NCI-H2081 treated with DMSO at 0.1 percent for 48 hours (cell line): ENCODE measurements at places on chromosomes 16 and 17.

DNA sequence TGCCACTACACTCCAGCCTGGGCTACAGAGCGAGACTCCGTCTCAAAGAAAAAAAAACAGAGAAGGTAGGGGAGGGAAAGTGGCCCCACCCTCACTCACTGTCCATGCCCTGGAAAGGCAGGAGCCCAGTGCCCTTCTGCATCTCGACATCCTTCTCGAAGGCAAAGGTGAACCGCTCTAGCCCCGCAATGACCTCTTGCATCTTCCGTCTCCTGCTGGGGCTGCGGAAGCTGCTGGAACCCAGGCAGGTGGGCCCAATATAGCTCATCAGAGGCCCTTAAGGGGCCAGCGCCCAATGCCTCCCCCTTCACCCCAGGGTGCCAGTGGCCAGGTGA, at the start of gene CPSF4L:
TSS of gene CPSF4L (minus strand) at position 264 of the 335 bp plus-strand sequence. CDS start at position 202, 62 bp downstream.
- no peak for DNase-seq

DNA sequence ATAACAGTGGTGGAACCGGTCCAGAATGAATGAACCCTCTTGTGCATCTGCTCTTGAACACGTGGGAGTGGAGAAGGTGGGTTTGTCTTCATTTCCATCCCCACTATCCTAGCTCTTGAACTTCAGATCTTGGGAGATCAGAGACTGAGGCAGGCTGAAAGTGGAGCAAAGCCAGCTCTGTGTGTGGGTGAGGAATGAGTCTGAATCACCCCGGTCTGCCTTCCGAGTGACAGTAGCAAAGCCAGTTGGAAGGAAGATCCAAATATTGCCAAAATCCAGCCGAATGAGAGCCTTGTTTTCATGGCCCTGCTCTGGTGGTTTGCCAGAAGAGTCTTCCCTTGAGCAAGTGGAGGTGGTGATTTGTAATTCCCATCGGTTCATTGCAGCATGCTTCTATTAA, 29.0 kb upstream of the ASIC2 start:
- DNase-seq = no peak

- no peak for DNase-seq
These were observed 401.6 kb downstream of the NPIPA7 start for GRCh38 chr16:16780588-16780987.

- no peak for DNase-seq
These were observed 7.7 kb upstream of the CEP295NL start for GRCh38 chr17:78910497-78911284.

DNA sequence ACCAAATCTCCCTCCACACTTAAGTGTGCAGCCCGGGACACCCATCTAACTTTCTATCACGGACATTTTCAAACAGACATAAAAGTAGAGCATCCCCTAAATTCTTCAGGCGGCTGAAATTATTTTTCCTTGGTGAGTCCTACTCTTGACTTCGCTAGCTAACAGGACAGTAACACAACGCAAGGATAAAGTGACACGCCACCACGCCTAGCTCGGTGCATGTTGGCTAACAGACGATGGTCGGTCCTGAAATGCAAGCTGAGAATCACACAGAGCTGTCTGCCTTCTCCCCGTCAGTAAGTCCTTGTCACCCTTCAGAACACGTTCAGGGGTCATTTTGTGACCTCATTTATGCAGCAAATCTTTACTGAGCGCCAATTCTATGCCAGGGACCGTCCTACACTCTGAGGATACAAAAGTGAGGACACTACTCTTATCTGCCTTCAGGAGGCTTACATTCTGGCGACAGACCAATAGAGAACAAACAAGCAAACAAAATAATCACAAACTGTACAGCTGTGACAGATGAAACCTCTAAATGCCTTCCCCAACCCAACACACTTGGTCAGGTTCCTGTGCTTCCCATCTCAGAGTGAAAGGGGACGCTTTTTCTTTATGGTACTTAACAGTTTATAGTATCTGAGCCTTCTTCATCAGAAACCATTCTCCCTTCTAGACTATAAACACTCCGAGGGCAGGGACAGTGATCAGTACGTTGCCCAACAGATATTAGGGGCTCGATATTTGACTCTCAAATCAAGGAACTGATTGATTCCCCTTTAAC, 1.3 kb downstream of the NTAN1 start:
- DNase-seq = no peak

GRCh38 chr16:24966634-24967033, 48.5 kb downstream of the ARHGAP17 start:
- no peak for DNase-seq

DNA sequence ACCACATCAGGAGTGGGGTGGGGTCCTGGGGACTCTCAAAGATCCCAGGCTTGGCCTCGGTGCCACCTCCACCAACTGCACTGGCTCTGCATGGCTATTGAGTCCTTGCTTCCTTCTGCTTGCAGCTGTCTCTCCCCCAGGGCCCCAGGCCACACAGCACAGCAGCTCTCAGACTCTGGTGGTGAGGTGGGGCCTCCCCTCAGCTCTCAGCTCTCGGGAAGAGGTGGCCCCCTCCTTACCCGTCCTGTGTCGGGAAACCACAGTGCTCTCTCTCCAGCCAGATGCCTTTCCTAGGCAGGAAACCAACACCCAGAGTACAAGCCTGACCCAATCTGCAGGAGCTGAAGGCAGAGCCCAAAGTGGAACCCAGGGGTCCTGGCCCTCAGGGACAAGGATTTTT, 18.5 kb downstream of the SRCIN1 start:
- no peak for DNase-seq
